ENCODE measurements at places on chromosomes 4 and X.

GRCh38 chrX:150575419-150575814, 7.0 kb downstream of the MTM1 start:
- no peak for DNase-seq

- no peak for DNase-seq
These were observed 15.4 kb upstream of the FAM9C start for GRCh38 chrX:13059637-13060499.

DNA sequence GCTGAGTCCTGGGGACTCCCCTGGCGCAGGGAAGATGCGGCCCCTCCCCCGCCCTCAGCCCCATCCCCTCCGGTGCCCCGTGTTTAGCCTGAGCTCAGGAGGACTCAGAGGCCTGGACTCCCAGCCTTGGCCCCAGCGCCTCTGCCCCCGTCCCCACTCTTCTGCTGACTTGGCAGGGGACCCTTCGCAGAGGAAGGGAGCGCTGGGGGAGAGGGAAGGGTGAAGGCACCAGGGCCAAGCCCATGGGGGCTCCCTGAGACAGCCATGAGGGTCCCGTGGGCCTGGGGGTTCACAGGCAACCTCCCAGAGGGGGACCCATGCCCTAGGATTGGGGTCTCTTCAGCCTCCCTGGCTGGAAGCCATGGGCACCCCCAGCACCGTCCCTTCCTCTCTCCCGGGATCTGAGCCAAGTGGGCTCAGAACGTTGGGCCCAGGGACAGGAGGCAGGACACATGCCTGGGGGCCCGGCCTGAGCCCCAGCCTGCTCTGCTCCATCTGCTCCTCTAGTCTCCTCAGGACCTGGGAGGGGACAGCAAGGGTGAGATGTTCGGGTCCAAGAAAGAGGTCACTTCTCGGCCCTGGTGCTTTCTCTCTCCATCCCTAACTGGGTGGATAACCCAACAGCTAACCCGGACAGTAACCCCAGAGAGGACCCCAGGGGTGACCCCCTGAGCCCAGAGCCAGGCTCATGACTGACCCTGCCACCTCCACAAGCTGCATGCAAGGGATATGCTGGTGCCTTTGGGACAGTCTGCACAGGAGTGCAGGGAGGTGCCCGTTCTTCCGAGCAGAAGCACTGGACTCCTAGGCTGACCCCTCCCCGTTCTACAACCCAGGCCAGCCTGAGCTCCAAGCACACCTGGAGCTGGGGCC, 1.5 kb upstream of the CPLX1 start:
- DNase-seq: no peak

GRCh38 chrX:110671068-110671803, 124.4 kb downstream of the CHRDL1 start:
- DNase-seq: no peak

GRCh38 chr4:109156356-109156755, 146.1 kb downstream of the COL25A1 start:
- no peak for DNase-seq

DNA sequence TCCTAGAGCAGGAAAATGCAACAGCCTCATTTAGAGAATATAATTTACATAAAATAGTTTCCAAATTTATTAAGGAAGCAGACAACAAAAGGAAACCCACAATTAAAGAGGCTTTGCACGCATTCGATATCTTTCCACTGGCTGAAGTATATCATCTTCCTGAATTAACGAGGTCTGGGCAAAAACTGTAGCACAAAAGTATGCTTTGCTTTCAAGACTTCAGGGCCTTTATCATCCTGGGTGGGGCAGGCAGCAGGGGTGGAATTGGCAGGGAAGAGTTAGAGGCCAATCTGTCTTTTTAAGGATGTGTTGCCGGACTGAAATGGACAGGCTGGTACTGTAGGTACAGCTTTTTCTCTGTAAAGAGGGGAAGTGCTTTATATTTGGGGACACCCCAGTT, 17.0 kb upstream of the STX18 start:
- no peak for DNase-seq

DNA sequence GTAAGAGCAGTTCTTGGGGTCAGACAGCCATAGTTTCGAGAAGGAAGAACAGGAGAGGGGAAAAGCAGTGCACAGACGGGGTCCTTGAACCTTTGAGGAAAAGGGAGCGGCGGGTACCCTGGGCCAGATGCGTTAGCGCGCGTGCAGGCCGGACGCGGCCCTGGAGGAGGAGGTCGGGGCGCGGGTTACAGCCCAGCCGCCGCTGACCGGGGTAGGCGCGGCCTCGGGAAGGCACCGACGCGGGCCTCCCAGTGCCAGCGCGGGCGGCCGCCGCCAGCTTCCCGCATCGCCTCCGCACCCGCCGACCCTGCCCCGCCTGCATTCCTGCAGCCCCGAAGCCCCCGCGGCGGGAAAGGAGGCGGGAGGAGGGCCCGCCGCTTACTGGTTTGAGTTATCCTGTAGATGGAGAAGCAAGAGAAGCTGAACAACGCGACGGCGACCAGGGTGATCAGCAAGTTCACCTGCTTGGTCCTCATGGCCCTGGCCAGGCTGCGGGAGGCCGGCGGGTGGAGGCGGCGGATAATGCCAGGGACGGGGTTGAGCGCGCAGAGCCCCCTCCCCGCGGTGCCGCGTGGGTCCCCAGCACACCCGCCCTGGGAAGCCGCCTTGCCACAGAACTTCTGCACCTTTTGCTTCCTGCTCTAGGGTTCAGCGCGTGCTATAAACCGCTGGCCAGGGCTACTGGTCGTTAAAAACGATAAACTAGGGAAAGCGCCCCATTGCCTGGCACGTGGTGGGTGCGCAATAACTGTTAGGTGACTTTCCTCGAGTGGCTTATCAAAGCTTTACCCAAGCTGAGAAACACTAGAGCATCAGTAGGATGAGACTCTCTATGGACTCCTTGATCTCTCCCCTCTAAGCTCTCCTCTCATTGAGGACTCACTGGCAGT, at the start of gene MGAT4D:
Gene MGAT4D, minus strand, starts transcription at position 547 of the 890 bp plus-strand sequence. Its CDS starts 71 bp downstream, at position 476.
- no peak for DNase-seq

DNA sequence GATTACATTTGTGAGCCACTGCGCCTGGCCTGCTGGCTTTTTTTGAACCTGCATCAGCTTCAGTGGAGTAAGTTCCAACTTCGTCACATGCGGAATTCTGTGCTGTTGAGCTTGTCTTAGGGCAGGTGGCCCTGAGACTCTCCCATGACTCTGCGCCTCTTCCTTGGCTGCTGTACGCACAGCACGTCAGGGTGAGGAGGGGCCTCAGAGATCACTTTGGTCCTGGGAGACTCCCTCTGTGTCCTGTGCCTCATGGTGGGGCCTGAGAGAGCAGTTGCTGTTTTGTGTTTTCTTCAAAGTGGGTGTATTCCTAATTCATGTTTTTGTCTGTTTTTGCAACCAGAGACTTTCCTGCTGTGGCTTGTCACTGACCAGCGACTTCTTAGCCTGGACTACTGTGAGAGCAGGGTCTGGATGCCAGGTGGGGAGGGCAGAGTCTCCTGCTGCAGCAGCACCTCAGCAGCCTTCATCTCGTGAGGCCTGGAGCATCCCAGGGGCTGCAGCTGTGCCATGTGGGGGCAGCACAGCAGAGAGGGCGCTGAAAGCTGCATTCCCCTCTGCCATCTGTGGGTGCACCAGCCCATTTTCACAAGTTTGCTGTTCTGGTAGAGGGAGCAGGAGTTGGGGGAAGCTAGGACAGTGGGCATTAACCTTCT, 107.8 kb downstream of the TNIP2 start:
- DNase-seq: no peak

DNA sequence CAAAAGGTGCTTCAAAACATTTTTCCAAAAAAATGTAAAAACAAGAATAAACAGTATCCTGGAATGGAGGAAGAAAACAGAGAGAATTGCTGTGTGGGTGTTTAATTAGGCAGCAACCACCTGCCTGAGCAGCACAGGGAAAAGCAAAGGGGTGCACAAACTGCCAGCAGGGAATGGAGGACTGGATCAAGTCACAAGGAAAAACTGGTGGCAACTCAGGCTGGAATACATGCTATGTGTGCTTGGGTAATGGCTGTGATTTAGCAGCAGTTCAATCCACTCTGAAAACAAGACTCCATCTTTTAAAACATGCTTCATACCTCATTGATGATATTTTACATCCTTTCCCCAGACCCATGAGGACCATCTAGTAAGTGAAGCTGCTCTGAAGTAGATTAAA, 179.5 kb downstream of the HS6ST2 start:
- no peak for DNase-seq

GRCh38 chrX:48779399-48779798, 7.0 kb upstream of the GATA1 start:
- no peak for DNase-seq

- DNase-seq: no peak
These were observed 21.5 kb upstream of the TBL1X start for GRCh38 chrX:9443327-9443726.

DNA sequence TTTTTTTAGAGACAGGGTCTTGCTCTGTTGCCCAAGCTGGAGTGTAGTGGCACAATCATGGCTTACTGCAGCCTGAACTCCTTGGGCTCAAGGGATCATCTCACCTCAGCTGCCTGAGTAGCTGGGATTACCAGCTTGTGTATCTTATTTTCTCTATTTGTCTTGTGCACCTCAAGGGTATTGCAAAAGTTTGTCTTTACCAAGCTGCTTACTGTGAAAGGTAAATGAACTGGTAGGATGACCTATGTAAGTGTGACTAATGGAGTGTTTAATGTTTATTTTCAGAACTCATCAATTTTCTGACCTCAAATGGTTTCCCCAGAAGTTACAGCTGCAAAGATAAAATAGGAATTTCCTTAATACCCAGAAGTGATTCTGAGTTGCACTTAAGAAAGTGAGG, 5.3 kb upstream of the FGA start:
- DNase-seq: no peak

GRCh38 chr4:76377911-76378310, 43.0 kb downstream of the CCDC158 start:
- DNase-seq: no peak

- DNase-seq: no peak
These were observed 43.4 kb downstream of the GABRB1 start for GRCh38 chr4:47074816-47075215.

DNA sequence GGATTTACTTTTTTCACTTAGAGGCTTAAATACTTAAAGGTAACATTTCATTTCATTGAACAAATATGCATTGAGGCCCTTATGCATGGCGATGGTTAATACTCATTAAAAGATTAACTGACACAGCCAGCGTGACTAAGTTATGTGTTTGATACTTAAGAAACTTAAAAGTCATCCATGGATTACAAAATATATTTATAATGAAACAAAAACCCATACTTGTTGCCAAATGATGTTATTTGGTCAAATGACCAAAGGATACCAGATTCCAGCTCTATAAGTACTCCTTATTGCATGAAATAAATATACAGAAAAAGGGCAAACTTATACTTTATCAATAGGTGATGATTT, 26.7 kb downstream of the ZNF330 start:
- no peak for DNase-seq

- no peak for DNase-seq
These were observed 56.6 kb upstream of the BEX4 start for GRCh38 chrX:103158317-103158621.

GRCh38 chr4:158208963-158209640, 1.2 kb upstream of the TMEM144 start:
- no peak for DNase-seq

DNA sequence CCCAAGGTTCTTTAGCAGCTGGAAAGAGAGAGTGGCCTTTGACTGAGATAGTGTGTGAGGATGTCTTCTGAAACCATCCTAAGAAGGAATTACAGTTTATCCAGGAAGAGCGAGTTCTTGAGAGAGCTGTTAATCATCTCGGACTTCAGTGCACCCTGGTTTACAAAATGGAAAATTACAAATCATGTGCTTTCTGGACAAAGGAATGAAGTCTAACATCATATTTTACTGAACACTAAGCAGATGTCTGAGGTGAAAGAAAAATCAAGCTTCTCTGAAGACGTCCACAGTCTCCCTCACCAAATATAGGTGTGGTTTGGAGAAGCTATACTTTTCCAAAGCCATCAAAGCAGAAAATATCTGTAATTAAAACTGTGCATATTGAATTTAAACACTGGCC, 30.8 kb upstream of the CYP2U1 start:
- no peak for DNase-seq

DNA sequence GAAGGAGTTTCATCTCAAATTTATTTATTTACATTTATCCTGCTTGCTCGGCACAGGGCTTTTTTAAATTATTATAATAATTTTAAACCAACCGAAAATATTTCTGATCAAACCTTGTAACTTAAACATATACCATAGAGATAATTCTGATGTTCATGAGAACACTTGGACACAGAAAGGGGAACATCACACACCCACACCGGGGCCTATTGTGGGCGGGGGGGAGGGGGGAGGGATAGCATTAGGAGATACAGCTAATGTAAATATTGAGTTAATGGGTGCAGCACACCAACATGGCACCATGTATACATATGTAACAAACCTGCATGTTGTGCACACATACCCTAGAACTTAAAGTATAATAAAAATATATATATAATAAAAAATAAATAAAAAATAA, 2.9 kb downstream of the ANXA5 start:
- DNase-seq: no peak

DNA sequence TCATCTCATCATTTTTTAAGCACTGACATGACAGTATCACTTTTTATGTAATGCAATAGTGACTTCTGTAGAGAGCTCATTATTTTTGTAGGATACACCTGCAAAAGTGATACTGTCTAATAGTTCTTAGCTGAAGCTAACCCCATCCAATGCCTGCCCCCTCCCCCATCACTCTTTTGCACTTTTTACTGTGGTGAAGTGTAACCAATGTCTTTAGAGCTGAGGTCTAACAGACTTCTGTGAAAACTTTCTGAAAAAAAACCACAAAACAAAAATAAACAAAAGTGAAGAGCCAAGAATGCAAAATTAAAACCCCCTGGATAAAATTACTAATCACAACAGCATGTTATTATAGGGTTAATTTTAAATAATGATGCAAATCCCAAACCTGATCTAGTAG, 301.1 kb downstream of the ANK2 start:
- no peak for DNase-seq

DNA sequence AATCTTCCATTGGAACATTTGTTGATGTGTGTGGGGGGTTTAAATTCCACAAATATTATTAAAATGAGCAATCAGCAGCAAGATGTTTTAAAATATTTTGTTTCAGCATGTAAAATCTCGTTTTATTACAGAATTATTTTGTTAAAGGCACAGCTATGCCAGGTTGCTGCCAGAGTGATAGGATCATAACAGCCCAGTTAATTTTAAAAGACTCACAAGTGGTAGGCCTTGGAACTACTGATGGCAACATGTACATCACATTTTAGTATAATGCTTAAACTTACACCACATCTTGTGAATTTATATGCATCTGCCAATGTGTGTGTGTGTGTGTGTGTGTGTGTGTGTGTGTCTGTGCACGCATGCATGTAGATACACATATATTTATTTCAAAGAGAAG, 97.8 kb upstream of the SPRY1 start:
- no peak for DNase-seq

- no peak for DNase-seq
These were observed 89.5 kb downstream of the ADRA2C start for GRCh38 chr4:3855646-3856045.

- DNase-seq: no peak
These were observed 37.4 kb downstream of the OCRL start for GRCh38 chrX:129577473-129577872.

- no peak for DNase-seq
These were observed 39.3 kb downstream of the GATB start for GRCh38 chr4:151721466-151721865.

GRCh38 chr4:107036584-107037198, 578 bp upstream of the DKK2 start:
- DNase-seq: no peak

Measured in SW 1271 (cell line).